ENCODE measurements at places on chromosomes 13 and 19.

DNA sequence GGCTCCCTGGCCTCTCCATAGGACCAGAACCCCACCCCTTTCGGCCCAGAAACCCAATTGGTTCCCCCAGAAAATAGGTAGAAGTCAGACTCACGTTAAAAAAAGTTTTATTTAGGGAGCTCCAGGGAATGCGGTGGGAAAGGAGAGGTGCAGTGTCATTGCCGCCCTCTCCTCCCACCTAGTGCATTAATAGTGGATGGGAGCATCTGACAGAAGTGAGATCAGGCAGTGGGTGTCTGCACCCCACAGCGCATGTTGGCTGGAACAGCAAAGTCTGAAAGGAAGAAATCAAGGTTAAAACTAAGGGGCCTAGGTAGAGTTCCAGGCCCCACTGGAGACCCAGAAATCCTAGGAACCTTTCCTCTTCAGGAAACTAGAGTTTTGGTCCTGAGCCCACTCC, 2.1 kb upstream of the PHLDB3 start:
- DNase-seq: no peak

DNA sequence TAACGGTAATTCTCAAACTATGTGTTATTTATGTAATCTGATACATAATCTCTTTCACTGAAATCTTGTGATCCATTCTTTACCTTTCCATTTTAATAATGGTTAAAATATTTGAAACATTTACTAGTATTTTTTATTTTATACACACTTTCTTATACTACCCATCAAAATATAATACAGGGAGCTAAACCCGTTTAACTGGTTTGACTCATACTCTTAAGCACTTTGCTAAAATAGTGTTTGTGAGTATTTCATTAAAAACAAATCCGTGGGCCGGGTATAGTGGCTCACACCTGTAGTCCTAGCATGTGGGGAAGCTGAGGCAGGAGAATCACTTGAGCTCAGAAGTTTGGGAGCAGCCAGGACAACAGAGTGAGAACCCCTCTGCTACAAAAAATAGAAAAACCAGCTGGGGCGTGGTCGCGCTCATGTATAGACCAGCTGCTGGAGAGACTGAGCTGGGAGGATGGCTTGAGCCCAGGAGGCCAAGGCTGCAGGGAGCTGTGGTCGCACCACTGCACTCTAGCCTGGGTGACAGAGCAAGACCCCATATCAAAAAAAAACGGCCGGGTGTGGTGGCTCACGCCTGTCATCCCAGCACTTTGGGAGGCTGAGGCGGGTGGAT, 43.8 kb upstream of the DCUN1D2 start:
- DNase-seq: no peak

DNA sequence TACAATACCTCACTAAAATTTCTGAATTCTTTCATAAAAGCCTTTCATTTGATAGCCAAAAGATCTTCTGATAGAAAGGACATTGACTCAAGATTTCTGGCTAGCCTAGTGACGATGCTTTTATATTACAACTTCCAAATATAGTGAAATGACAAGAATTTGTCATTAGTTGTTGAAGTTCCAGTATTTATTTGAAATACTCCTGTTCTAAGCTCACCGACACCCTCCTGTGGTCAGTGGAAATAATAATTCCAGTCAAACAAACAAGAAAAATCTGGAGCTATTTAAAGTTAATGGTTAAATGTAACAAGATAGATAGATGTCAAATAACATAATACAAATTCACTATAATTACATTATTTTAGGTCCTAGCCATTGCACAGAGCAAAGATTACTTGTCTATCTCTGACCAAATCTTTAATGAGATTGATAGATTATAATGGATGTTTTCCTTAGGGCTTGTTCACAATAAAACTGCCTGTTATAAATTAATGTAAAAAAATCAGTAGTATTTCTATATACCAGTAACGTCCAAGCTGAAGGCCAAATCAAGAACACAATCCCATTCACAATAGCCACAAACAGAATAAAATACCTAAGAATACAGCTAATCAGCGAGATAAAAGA, 195.5 kb downstream of the RGCC start:
- DNase-seq: peak; percentile 34

DNA sequence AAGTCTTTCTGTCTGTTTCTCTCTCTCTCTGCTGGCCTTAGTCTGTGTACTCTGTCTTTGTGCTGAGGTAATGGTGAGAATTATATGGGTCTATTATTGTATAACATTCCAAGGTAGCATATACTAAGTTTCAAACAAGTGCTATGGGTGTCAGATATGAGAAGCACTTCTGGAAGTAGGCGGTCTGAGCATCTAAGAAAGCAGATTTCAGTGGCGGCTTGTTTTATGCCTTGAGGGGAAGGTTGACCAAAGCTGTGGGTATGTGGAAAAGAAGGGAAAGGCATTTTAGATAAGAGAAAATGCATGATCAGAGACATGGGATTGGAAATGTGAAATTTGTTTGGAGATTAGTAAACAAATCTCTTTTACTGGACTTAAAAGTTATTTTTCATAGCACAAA, 348.5 kb downstream of the RFC3 start:
- no peak for DNase-seq

DNA sequence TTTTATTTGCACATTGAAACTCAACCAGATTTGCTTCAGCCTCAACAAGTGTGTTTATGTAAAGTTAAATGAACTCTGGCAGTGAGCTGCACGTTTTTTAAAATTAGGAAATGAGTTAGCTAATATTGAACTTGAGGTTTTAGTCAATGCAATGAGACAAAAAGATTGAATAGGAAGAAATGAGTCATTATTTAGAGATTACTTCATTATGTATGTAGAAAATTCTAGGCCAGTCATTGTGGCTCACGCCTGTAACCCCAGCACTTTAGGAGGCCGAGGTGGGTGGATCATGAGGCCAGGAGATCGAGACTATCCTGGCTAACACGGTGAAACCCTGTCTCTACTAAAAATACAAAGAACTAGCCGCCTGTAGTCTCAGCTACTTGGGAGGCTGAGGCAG, 22.8 kb upstream of the CD70 start:
- DNase-seq: no peak

- no peak for DNase-seq
These were observed 248.2 kb downstream of the SHISA2 start for GRCh38 chr13:25803641-25804040.

DNA sequence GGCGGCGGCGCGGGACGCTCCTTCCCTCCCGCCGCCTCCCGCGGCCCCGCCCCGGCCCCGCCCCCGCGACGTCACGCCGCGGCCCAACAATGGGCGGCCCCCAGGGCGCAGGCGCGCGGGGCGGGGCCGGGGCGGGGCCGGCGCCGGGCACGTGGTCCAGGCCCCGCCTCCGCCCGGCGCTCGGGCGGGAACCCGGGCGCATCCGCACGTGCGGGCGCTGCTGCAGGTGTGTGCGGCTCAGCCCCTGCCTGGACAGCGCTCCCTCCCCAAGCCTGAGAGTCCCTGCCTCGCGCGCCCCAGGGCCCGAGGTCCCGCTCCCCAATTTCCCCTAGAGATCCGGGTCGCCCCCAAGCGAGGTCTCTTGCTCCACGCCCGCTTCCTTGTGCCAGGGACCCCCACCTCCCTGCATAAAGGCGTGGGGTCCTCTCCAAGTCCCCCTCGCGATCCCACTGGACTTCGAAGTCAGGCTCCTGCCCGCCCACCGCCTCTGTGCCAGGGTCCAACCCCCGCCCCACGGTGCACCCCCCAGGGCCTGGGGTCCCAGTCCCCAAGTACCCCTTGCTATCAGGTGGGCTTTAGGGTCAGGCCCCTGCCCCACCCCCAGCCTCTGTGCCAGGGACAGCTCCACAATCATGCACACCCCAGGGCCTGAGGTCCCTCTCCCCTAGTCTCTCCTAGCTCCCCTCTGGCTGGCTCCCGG, at the start of gene MEX3D:
MEX3D (minus strand) TSS at position 6 of the 700 bp plus-strand sequence. CDS start 267 bp downstream, outside the sequence.
- peak; percentile 80 for DNase-seq

- no peak for DNase-seq
These were observed 551 bp downstream of the FZR1 start for GRCh38 chr19:3506384-3507340.

GRCh38 chr19:12788682-12789097, 2.6 kb upstream of the JUNB start:
- no peak for DNase-seq

DNA sequence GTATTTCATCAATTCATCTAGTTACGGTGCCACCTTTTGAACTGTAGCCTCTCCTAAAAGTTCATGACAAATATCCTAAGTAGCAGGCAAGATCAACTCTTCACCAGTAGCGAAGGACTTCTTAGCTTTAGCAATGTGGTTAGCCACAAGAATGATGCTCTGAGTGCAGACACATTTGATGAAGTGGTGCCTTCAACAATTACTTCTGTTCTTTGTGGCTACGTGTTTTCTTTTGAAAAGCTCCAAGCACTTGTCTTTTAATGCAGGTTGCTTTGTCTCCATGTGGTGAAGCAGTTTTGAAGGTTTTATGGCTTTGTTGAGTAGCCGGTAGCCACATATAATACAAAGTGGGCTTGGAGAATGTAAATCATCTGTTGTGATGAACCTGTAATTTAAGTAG, 194.7 kb downstream of the B3GLCT start:
- no peak for DNase-seq

- DNase-seq: no peak
These were observed 91.8 kb downstream of the WTIP start for GRCh38 chr19:34573226-34573864.

DNA sequence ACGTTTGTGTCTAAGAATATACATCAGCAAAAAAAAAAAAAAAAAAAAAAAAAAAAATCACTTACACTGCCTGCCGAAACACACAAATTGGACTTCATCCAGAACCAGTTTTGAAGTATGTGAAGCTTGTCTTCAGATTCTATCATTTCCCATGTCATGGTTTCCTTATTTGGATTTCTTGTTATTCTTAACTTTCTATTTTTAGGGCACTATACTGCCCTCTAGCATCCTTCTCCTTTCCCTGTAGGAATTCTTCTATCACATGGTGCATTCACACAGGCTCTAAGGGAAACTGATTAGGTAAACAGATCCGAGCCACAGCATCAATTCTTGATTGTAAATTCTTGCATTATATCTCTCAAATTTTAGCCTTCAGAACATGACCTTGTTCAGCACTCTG, 1507.5 kb downstream of the OLFM4 start:
- no peak for DNase-seq

DNA sequence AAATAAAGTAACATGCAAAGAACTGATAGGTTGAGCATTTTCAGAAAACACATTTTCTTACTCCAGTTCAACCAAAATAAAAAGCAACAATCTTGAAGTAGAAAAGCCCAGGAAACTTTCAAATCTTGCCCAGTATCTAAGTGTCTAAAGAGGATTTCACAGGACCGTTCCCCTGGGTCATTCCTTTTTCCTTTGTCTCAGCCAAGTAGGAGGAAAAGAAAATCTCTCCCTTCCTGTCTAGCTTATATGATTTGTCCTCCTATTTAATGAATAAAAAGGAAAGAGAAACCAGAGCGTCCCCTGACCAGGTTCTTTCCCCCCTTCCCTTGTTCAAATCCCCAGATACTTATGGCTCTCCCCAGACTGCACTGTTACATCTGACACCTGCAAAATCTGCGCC, 248.0 kb downstream of the KCTD12 start:
- DNase-seq: no peak

DNA sequence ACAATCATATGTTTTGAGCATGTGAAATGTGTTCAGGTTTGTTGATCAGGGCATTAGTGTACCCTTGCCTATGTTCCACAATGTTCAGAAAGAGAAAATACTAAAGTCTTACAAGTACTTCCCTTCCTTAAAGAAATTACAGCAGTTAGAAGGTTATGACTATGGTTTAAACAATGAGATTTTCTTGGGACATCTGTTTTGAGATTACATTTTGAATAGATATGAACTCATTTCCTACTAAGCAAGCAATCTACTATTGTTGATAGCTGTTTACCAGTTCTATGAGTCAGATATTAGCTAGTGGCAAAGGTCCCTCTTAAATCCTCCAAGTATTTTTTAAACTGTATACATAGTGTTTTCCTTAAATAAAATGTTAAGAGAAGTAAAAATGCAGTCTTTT, 241.3 kb downstream of the DACH1 start:
- no peak for DNase-seq

GRCh38 chr13:102978168-102978567, 88.0 kb downstream of the SLC10A2 start:
- DNase-seq: no peak

DNA sequence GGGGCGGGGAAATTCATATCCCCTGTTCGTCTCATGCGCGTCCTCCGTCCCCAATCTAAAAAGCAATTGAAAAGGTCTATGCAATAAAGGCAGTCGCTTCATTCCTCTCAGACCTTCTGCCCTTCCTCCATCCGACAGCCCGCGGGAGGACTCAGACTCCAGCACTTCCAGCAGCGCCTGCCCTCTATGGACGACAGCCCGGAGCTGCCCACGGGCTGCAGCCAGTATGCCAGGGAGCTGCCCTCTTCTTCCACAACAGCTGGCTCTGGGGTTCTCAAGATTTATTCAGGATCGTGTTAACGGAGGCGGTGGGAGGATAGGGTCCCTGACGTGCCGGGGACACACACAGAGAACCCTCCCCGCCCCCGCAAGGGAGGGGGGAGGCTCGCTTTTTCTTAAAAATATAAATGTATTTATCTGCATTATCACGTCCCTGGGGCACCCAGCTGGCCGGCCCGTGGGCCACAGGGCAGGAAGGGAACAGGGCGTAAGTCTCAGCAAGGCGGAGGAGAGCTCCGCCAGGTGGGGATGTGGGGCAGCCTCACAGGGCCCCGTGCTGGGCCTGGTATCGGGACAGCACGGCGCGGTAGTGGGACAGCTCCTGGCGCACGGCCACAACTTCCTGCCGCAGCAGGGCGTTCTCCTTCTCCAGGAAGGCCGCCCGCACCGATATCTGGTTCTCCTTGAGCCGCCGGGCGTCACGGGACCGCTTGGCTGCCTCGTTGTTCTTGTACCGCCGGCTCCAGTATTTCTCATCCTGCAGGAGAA, 6.7 kb downstream of the DBP start:
- DNase-seq: no peak

DNA sequence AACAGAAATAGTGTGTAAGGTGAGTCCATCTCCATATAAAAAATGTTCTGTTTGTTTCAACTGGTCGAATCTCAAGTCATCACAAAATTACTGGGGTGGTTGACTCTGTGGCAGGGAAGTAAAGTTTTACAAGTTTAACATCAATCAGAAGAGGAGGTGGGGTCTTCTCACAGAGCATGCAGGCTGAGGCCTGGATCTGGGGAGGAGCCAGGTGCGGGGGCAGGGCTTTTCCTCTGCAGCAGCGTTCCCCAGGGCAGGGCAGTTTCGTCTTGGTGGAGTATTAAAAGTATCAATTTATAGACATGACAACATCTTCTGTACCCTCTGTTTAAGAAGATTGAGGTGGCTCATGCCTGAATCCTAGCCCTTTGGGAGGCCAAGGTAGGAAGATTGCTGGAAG, 68.8 kb downstream of the SLC7A9 start:
- no peak for DNase-seq

- no peak for DNase-seq
These were observed 13.2 kb downstream of the ZNF793 start for GRCh38 chr19:37519890-37520289.

- DNase-seq: no peak
These were observed 56.1 kb upstream of the F7 start for GRCh38 chr13:113049521-113049941.

DNA sequence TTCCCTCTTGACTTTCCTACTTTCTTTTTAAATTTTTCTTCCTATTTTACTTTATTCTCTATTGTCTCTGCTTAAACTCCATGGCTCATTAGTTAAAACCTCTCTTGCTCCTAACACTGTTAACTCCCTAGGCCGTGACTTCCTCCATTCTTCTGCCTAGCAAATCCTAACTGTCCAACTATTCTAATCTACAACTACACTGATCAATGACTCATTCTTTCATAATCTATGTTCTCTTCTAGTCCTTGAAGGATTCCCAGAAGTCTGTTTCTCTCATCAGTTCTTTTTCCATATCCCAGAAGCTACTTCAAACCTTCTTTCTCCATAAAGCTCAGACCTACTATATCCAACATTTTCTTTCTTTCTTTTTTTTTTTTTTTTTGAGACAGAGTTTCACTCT, 66.9 kb downstream of the MICU2 start:
- DNase-seq: no peak
